ENCODE measurements at places on chromosomes 4 and X.

- DNase-seq = no peak
Measured at GRCh38 chr4:19005211-19005610, 983.7 kb upstream of the LCORL start.

GRCh38 chr4:130995988-130996387, 1900.0 kb downstream of the C4orf33 start:
- no peak for DNase-seq

GRCh38 chr4:158630893-158631292, 40.8 kb downstream of the C4orf46 start:
- peak; percentile 9 for DNase-seq

GRCh38 chr4:150418757-150419410, 163.1 kb upstream of the MAB21L2 start:
- no peak for DNase-seq

DNA sequence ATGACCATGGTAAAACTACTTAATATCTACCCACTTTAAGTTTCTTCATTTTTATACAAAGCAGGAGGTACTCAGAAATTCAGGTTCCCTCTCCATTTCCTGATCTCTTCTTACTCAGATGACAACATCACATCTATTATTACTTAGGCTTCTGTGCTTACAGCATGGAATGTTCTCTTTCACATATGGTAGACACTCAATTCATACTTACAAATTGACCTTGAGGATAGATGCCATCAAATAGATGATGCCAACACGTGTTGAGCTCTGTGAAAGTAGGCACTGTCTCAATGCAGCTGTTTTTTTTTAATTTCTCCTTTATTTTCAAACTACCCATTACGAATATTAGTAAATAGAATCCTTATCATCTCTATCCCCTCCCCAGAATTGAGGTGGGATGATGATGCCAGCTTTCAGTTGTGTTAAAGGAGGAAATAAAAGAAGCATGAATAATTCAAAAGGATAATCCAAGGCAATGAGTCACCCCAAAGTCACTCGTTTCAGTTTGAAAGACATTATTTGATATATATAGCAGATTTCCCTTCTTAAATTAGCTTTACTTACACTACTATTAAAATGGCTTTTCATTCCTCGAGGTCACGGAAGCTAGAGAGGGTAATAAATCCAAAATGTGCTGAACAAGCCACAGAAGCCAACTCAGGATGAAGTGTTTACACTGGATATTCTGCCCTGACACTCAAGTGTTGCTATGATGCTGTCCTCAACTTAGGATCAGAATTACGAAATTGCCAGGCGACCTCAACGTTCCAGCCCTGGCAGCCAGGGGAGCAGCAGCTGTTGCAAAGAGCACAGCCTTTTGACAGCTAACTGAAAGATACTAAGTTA, 124.2 kb upstream of the EOLA2 start:
- DNase-seq = no peak

DNA sequence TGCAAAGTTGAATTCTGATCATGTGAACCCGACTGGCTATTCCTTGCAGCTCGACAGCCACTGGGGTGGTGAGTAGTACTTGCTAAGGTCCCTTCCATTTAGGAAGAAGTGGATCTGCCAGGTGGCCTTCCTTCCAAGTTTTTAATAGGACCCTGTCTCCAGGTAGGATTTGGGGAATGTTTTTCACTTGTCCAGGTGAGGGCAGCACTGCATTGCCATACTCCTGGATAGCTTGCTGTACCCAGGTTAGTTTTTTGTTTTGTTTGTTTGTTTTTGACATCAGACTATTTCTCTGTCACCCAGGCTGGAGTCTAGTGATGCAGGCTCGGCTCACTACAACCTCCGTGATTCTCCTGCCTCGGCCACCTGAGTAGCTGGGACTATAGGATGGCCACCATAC, 29.8 kb downstream of the SAGE1 start:
- DNase-seq = no peak

DNA sequence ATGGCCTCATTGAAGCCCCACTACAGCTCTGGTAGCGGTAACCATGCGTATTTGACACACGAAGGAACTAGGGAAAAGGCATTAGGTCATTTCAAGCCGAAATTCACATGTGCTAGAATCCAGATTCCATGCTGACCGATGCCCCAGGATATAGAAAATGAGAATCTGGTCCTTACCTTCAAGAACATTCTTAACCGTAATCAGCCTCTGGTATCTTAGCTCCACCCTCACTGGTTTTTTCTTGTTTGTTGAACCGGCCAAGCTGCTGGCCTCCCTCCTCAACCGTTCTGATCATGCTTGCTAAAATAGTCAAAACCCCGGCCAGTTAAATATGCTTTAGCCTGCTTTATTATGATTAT, 876 bp downstream of the HPRT1 start:
- DNase-seq = no peak

GRCh38 chrX:144849141-144849540, 398.2 kb upstream of the SPANXN1 start:
- DNase-seq = no peak

DNA sequence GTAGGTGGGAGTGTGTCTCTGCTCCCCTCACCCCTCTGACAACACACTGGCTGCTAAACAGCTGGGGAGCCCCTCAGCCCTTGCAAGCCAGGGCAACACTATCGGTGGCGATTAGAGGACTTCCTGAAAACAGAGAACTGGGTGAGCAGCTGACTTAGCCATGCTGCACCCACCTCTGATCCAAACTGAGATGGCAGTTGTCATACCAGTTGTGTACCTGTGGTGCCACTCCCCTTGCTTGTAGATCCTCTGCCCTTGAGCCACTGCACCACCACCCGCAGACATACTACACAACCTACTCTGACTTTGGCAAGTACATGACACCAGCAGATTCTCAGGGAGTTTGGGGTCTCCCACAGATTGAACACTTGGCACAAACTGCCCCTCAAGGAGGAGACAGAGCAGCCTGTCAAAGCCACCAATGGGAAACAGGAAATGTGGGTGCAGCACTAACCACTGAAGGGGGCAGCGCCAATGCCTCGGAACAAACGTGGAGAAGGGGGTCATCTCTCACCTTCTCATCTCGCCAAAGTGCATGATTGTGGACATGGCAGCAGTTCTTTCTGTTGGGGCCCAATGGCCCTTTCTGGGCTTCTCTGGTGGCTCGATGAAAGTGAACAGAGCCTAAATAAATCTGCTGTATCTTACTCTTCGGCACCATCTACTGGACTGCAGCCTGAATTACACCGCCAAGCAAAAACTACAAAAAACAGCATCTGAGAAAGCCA, 119.8 kb downstream of the NEK1 start:
- peak; percentile 10 for DNase-seq

GRCh38 chr4:57424232-57424897, 314.2 kb upstream of the IGFBP7 start:
- no peak for DNase-seq

- DNase-seq = no peak
Measured at GRCh38 chr4:140048419-140048995, 105.5 kb downstream of the MAML3 start.

- DNase-seq = no peak
Measured at GRCh38 chr4:104682311-104682710, 187.6 kb upstream of the CXXC4 start.

- DNase-seq = no peak
Measured at GRCh38 chr4:71677568-71677967, 106.3 kb downstream of the GC start.

DNA sequence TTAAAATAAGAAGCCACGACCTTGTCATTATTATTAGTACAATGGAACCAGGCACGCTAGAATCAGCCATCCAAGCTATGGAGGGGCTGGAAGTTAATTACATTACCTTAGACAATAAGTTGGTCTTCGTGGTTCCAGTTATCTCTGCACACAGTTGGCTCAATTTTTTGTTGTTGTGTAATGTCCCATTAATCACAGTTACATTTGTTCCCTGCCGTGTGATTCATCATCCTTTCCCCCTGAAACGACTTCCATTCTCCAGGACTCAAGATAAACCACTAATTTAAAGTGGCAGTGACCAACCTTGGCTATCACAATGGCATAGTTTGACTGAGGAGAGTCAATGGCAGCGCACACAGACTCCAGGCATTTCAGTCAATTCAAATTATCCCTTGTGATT, 905.0 kb downstream of the RAB28 start:
- no peak for DNase-seq

GRCh38 chr4:151522866-151523519, 114.0 kb downstream of the FHIP1A start:
- no peak for DNase-seq

DNA sequence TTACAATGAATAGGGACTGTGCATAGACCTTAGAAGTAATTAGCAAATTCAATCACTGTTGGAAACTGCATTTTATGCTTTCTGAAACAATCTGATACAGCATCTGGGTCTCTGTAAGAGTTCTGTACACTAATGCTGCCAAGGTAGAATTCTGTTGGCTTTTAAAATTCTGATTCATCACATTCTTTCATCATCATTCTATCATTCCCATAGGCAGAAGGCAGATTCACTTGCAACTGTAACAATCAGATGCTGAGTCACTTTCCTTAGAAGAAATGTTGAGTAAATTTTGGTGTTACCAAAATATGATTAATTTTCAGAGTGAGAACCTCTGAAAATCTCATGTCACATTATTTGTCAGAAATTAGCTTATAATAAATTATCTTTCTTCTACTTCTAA, 267.2 kb downstream of the MAPK10 start:
- no peak for DNase-seq

DNA sequence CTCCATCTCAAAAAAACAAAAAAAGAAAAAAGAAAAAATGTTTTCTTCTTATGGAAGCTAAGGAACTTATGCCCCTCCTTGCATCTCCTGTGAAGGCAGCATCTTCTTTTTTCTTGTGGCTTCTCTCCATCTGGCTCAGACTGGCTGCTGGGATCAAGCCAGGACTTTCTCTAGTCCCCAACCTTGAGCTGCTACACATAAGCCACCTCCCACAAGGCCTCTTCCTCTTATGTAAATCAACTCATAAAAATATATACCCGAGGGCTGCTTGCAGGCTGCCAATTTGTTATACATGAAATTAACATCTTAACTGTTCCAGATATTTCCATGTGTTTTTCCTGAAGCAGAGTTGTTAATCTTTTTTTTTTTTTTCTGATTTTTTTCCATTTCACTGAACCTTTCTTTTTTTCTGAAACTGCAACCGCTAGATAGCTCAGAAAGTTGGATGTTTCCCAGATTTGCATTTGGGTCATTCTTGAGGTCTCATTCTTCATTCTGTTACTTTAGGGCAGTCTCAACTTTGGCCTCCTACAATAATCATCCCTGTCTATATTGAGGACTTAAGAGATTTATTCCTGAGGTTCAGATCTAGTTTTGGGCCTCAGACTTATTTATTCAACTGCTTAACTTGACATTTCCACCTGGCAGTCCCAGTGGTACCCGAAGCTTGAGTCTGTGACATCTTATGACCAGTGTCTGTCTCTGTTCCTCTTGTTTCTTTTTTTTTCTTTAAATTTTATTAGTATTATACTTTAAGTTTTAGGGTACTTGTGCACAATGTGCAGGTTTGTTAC, 10.3 kb downstream of the SNX25 start:
- no peak for DNase-seq

DNA sequence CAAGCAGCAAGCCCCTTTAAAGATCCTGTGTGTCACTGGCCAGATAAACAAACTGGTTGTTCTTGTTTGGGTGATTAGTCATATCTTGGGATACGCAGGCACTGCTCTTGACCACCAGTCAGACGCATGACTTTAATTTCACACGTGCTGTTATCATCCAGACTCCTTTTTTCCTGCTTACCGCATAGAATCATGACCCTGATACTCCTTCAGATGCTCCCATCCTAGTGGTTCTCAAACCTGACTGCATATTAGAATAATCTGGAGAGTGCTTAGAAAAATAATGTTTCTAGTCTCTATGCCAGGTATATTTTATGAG, 78.8 kb downstream of the CLDN22 start:
- DNase-seq = no peak

- no peak for DNase-seq
Measured at GRCh38 chr4:29588617-29589016, 1131.6 kb upstream of the PCDH7 start.

DNA sequence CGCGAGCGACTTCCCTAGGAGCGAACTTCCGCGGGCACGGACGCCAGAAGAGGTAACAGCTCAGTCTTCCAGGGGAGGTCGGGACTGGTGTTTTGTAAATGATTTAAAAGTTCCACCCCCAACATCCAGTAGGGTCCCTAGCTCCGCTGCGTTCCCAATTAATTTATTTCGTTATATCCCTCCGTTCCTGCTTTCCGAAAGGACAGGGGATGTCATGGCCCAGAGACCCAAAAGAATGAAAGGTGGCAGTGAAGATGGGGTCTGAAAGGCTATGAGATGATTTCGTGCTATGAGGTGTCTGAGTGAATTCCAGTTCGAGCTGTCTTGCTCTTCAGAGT, 373 bp upstream of the SMIM43 start:
- DNase-seq = no peak

- DNase-seq = no peak
Measured at GRCh38 chrX:100935767-100936166, 7.0 kb upstream of the XKRX start.

DNA sequence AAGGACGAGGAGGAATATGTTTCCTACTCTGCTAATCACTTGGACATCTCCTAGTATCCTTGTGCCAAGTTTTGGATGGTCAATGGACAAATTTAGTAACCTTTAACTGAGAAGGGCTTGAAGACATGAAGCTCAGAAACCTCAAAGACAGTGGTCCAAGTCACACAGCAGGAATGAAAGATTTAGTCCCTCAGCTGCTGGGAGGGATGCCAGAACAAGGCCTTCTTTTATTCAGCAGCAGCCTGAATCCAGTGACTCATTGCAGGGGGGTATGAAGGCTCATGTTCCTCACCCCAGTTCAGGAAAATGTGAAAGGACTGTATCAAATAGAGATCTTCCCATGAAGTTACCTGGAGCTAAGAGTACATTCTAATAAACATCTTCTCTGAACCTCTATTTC, 214.9 kb upstream of the UGT8 start:
- DNase-seq = no peak

DNA sequence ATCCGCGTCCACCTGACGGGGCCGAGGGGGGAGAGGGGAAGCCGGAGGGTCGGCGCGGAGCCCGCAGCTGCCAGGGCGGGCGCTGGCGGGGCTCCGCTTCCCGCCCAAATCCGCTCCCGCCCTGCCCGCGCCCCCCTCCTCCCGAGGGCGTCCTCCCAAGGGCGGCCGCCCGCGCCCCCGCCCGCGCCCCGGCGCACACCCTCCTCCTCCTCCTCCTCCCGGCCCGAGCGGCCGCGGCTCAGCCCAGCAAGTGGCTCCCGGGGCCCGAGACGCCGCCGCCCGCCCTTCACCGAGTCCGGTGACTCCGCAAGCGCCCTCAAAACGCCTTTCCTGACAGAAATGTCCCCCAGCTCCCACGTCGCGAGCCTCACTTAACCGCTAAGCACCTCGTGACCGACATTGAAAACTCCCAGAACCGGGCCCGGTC, 487 bp downstream of the HMGB2 start:
- DNase-seq = peak; percentile 27

DNA sequence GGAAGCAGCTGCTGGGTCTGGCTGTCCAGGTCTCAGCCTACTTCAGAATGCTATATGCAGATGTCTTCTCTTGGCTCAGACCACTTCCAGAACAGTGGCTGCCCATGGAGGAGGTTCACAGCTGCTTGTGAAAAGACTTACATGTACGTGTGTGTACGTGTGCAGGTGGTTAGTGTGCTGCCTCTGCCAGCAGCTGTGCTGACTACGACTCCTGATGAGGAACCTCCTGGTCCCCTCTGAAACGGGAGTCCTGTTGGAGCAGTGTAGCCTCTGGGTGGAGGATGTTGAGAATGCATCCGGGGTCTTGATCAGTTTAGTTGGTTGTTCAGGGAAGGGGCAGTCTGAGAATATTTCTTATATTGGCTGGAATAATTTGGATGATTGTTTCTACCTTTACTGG, 155.9 kb upstream of the WDR1 start:
- DNase-seq = no peak

- no peak for DNase-seq
Measured at GRCh38 chr4:77007358-77008230, 58.0 kb downstream of the SEPTIN11 start.

- DNase-seq = no peak
Measured at GRCh38 chrX:136647677-136648360, at the start of gene CD40LG. TSS of gene CD40LG (plus strand) at chrX:136648158. CDS start at chrX:136648249, 91 bp downstream.
